ENCODE measurements at places on chromosomes 5 and 9.

GRCh38 chr5:102874054-102874453, 118.9 kb downstream of the PAM start:
- no peaks in the 10 kb centered on the region for H3K4me1 ChIP-seq
- H3K36me3 ChIP-seq: peaks cover 12% of the 10 kb centered on the region
- H3K27me3 ChIP-seq: no peaks in the 10 kb centered on the region
- H3K27ac ChIP-seq: no peak overlapping the region
- H3K4me3 ChIP-seq: no peak overlapping the region

DNA sequence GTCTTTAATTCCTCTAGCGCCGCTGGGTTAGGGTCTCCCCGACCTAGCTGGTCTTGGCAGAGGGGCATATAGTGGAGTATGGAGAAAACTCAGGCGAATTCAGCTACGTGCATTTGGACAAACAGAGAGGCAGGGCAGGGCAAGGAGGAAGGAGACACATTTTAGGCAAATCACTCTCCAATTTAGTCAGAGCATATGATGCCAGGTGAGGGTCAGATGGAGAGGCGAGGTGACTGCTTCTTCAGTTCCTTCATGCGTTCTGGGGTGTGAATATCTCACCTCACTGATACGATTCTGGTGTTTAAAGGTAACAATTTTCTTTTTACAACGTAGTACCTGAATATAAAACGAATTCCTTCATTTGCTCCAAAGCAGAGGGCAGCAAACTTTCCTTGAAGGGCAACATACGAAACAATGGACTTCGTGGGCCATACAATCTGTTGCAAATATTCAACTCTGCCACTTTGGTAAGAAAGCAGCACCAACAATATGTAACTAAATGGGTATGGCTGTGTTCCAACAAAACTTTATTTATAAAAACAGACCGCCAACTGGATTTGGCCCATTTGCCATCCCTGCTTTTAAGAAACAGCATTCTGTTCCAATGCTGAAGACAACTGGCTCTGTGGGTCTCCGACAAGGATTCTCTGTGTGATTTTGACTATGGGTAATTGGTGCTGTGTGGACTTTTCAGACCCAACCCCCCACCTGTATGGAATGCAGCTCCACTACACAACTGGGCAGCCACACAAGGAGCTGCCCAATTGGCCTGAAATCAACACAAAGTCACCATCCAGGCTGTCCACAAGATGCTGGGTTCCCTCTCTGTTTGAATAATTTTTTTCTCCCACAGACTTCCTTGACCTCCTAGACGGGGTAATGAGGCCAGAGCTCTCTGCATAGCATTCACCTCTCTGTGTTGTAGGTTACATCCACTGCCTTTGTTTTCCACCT, 53.8 kb downstream of the RAPGEF1 start:
- no peaks in the 10 kb centered on the region for H3K4me1 ChIP-seq
- H3K4me3 ChIP-seq: no peak overlapping the region
- H3K27ac ChIP-seq: no peak overlapping the region
- H3K27me3 ChIP-seq: no peaks in the 10 kb centered on the region
- H3K36me3 ChIP-seq: no peaks in the 10 kb centered on the region

DNA sequence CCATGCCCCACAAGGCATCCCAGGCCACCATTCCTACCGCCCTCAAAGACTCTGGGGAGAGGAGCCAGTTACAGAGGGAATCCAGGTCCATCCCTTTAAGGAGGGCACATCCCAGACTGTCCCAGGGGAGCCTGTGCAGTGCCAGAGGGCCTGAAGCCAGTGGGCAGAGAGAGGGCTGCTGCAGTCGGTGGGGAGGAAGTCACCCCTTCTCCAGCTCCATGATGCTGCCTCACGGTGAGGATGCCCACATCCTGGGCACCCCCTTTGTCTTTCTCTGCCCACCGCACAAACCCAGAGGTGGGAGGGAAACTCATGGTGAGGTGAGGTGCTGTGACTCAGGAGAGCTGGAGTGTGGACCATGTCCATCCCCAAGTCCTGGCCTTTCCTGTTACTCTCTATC, 26.2 kb upstream of the ANKRD33B start:
- H3K27me3 ChIP-seq: no peaks in the 10 kb centered on the region
- DNase-seq: no peak

DNA sequence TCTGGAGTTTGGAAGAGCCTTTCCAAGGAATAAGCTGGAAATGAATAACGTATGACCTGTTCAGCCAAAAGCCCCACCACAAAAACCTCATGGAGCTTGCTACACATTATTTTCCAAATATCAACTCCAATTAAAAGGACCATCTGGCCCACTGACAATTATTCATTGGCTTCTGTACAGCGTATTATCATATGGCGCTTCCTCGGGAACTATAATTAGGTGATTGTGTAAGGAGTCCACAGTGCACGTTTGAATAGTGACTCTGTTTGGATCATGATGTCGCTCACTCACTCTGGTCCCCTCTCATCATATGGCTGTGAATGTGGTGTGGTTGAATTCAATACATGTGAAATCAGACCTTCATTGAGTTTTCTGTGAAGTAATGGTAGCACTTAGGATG, 52.1 kb downstream of the GDNF start:
- peak; percentile 54 for DNase-seq
- peak overlapping the region; percentile 70 for H3K27ac ChIP-seq
- H3K4me1 ChIP-seq: peaks cover 37% of the 10 kb centered on the region
- no peak overlapping the region for H3K4me3 ChIP-seq

GRCh38 chr5:9813305-9813704, 183.2 kb upstream of the TAS2R1 start:
- no peak overlapping the region for H3K4me3 ChIP-seq
- no peak for DNase-seq
- H3K4me1 ChIP-seq: no peaks in the 10 kb centered on the region
- no peaks in the 10 kb centered on the region for H3K36me3 ChIP-seq
- H3K27me3 ChIP-seq: no peaks in the 10 kb centered on the region

DNA sequence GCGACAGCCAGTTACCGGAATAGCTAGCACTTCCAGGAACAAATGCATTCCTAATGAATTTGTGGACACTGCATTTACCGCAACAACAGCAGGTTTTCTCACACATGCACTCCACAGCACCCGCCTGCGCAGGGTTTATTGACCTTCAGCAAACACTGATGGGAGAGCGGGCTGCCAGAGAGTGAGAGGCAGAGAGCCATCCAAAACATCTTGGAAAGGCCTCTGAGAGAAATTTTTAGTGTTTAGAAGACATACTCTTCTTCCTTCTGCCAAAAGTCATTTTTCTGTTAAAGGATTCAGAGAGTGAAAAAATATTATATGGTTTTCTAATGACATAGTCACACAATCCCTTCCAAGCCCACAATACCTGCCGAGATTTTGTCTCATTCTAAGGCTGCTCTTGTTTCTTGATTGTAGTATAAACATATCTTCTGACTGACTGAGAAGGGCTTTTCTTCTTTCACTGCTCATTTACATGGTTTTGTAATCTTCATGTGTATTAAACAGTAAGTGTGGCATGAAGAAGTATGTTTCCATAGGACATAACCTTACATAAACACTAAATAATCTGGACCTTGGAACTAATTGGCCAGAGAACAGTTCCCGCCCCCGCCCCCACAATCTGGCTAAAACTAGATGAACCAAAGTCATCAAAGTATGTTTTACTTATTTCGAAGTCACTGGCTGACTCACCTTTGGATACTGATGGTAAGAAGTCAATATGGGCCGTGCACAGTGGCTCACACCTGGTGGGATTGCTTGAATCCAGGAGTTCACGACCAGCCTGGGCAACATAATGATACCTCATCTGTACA, 432.5 kb upstream of the MEF2C start:
- H3K36me3 ChIP-seq: no peaks in the 10 kb centered on the region
- no peak overlapping the region for H3K27ac ChIP-seq
- H3K4me1 ChIP-seq: peaks cover 33% of the 10 kb centered on the region
- DNase-seq: peak; percentile 50

DNA sequence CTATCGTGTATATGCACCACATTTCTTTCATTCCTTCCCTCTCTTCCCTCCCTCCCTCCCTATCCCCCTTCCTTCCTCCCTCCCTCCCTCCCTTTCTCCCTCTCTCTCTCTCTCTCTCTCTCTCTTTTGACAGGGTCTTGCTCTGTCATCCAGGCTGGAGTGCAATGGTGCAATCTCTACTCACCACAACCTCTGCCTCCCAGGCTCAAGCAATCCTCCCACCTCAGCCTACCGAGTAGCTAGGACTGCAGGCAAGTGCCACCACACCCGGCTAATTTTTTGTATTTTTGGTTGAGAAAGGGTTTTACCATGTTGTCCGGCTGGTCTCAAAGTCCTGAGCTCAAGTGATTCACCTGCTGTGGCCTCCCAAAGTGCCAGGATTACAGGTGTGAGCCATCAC, 1.1 kb upstream of the ANKS6 start:
- no peaks in the 10 kb centered on the region for H3K27me3 ChIP-seq
- no peaks in the 10 kb centered on the region for H3K36me3 ChIP-seq
- H3K4me1 ChIP-seq: peaks cover 15% of the 10 kb centered on the region
- no peak overlapping the region for H3K27ac ChIP-seq
- no peak overlapping the region for H3K4me3 ChIP-seq

GRCh38 chr5:150022158-150022531, 21.6 kb downstream of the HMGXB3 start:
- peaks cover 60% of the 10 kb centered on the region for H3K36me3 ChIP-seq
- DNase-seq: peak; percentile 95
- peak overlapping the region; percentile 57 for H3K27ac ChIP-seq
- H3K27me3 ChIP-seq: no peaks in the 10 kb centered on the region

- no peaks in the 10 kb centered on the region for H3K27me3 ChIP-seq
- H3K4me1 ChIP-seq: no peaks in the 10 kb centered on the region
- H3K27ac ChIP-seq: no peak overlapping the region
- H3K4me3 ChIP-seq: no peak overlapping the region
These were observed 714.8 kb downstream of the TLR4 start for GRCh38 chr9:118418887-118419565.

- DNase-seq: no peak
- H3K4me3 ChIP-seq: no peak overlapping the region
- H3K36me3 ChIP-seq: no peaks in the 10 kb centered on the region
- no peaks in the 10 kb centered on the region for H3K4me1 ChIP-seq
- no peak overlapping the region for H3K27ac ChIP-seq
- no peaks in the 10 kb centered on the region for H3K27me3 ChIP-seq
These were observed 60.3 kb downstream of the ZNF354C start for GRCh38 chr5:179120421-179120861.

DNA sequence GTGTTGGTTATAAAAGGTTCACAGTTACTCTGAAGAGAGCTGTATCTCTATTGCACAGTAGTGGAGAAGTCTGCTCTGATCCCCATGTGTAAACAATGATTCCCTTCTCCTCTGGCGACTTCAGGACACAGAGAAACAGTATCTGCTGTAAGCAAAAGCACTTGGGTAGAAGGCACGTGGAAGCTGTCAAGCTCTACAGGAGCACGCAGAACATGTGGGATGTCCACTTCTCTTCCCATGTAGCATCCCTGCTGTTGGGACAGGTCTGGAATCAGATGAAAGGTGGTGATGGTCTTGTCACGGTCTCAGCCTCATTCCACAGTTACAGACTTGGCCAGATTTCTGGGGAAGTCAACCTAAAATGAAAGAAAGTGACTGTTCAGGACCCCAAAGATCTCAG, 9.4 kb upstream of the MAPK9 start:
- DNase-seq: no peak
- H3K27me3 ChIP-seq: no peaks in the 10 kb centered on the region
- peaks cover 12% of the 10 kb centered on the region for H3K36me3 ChIP-seq
- no peaks in the 10 kb centered on the region for H3K4me1 ChIP-seq
- no peak overlapping the region for H3K4me3 ChIP-seq

DNA sequence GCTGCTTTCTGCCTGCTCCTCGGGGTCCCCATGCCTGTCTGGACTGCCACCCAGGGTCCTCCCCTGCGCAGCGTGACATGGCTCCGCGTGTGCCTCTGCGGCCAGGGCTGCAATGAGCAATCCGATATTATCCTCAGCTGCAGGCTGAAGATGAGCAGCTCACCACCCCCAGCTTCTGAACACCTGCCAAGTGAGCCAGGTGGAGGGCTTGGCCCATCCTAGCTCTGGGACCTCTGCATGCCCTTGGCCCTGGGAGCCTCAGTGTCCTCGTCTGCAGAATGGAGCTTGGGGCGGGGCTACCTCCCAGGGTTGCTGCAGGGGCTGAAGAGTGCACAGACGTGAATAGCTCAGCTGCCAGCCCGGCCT, 4.1 kb upstream of the MYMK start:
- H3K4me1 ChIP-seq: no peaks in the 10 kb centered on the region
- no peak overlapping the region for H3K4me3 ChIP-seq
- H3K27ac ChIP-seq: no peak overlapping the region
- no peaks in the 10 kb centered on the region for H3K36me3 ChIP-seq

GRCh38 chr5:1801222-1801966, at the start of gene NDUFS6:
Gene NDUFS6, plus strand, starts transcription at chr5:1801407. Its CDS starts 11 bp downstream, at chr5:1801418.
- peaks cover 14% of the 10 kb centered on the region for H3K4me1 ChIP-seq
- peak; percentile 75 for DNase-seq
- peak within 1 kb of the TSS; percentile 83 for H3K27ac ChIP-seq
- no peaks in the 10 kb centered on the region for H3K27me3 ChIP-seq

DNA sequence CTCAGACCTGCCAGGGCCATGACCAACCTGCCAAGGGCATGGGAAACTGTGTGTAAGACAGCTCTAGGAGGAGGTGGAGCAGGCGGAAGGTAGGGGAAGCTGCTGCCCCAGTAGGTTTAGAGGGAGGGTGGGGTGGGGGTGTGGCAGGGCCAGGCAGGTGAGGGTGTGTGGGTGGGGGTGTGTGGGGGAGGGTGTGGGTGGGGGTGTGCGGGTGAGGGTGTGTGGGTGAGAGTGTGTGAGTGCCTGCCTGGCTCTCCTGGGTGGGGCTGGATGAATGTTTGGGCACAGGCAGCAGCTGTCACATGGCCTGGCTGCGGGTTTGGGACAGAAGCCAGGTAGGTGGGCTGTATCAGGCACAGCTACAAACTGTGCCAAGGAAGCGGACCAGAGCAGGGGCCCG, 8.8 kb upstream of the N4BP3 start:
- no peak for DNase-seq
- H3K36me3 ChIP-seq: no peaks in the 10 kb centered on the region
- no peaks in the 10 kb centered on the region for H3K27me3 ChIP-seq
- H3K4me1 ChIP-seq: no peaks in the 10 kb centered on the region
- no peak overlapping the region for H3K4me3 ChIP-seq
- no peak overlapping the region for H3K27ac ChIP-seq

- H3K27me3 ChIP-seq: no peaks in the 10 kb centered on the region
- DNase-seq: no peak
- no peaks in the 10 kb centered on the region for H3K36me3 ChIP-seq
- no peak overlapping the region for H3K4me3 ChIP-seq
These were observed 419.0 kb downstream of the GADD45G start for GRCh38 chr9:90023861-90024260.

- H3K27ac ChIP-seq: no peak overlapping the region
- no peak for DNase-seq
- H3K4me1 ChIP-seq: no peaks in the 10 kb centered on the region
- H3K4me3 ChIP-seq: no peak overlapping the region
- H3K36me3 ChIP-seq: no peaks in the 10 kb centered on the region
These were observed 281.7 kb downstream of the TMEM38B start for GRCh38 chr9:105975886-105976645.

GRCh38 chr5:15391704-15392397, 108.1 kb upstream of the FBXL7 start:
- H3K4me1 ChIP-seq: no peaks in the 10 kb centered on the region
- H3K27ac ChIP-seq: no peak overlapping the region
- peaks cover 18% of the 10 kb centered on the region for H3K27me3 ChIP-seq
- DNase-seq: peak; percentile 15
- peak overlapping the region; percentile 39 for H3K4me3 ChIP-seq
- no peaks in the 10 kb centered on the region for H3K36me3 ChIP-seq

Data from GM23248 (cell line).